ENCODE measurements at places on chromosomes 3 and 15.

GRCh38 chr15:68795298-68795848, 25.3 kb downstream of the ANP32A start:
- DNase-seq: peak; percentile 90

- no peak for DNase-seq
Measured at GRCh38 chr3:120597445-120598049, 1.4 kb downstream of the NDUFB4 start.

DNA sequence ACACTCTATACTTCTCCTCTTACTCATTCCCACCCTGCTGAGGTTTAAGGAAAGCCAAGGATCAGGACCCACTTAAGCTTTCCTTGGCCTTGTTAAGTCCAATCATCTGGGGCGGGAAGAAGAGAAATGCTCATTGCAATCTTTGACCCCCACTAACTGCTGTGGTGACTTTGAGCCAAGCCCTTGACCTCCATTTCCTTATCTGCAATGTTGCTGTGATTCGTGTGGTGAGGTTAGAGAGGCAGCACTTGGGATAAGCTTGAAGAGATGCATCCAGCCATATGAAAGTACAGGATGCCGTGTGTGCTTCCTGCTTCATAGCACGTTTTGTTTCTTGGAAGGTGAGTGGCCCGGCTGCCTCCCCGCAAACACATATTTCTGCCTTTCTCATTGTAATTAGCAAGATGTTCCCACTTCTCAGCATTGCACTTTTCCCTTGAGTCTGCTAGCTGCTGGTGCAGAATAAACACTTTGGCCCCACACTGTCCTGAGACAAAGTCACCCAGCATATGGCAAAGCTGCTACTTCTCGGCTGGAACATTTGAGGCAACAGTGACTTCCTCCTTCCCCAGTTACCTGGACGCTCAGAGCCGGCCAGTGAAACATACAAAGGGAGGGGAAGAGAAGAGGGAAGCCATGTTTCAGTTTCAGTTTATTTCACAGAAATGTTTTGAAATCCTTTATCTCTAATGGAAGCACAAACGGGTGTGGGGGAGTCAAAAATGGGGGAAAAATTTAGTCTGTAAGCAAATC, 10.5 kb upstream of the NUDT16 start:
- no peak for DNase-seq

GRCh38 chr3:12807066-12807465, 10.6 kb downstream of the CAND2 start:
- no peak for DNase-seq

DNA sequence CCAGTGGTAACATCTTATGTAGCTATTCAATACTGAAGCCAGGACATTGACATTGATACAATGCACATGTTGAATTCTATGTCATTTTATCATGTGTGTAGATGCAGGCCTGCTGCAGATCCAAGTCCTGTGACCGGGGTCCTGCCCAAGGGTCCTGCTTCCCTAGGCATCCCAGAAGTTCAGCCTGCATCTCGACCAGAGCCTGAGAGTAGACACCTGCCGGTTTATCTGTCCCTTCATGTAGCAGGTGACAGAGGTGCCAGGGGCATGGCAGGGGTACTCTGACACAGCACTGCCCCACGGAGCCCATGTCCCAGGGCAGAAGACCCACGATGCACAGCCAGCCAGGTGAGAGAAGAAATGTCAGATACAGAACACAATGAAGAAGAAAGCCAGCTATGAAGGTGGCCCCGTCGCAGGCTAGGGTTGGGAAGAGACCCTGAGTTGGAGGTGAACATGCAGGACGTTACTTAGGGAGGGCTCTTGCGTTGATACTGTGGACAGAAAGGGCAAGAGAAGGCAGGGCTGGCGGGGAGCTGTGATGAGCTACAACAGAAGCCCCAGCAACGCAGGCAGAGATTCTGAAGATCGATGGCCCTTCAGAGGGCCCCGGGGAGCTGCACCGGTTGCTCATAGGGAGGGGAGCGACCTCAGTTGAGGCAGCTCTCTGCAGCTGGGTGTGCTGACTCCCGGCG, 51.0 kb downstream of the TPRA1 start:
- no peak for DNase-seq

All from C1 segment of cervical spinal cord (tissue), 14 donors.